Stimulated activated CD8-positive, alpha-beta memory T cell treated with anti-CD3 and anti-CD28 coated beads, Interleukin-4, amount 100 ng/mL, for 1 hour (primary cell): ENCODE measurements at places on chromosomes 12 and 14.

GRCh38 chr12:19190292-19191031 is 60.9 kb downstream of the PLEKHA5 start:
- no peak for DNase-seq

- no peak for DNase-seq
These were observed 117.8 kb downstream of the TTC7B start for GRCh38 chr14:90698379-90698869.

DNA sequence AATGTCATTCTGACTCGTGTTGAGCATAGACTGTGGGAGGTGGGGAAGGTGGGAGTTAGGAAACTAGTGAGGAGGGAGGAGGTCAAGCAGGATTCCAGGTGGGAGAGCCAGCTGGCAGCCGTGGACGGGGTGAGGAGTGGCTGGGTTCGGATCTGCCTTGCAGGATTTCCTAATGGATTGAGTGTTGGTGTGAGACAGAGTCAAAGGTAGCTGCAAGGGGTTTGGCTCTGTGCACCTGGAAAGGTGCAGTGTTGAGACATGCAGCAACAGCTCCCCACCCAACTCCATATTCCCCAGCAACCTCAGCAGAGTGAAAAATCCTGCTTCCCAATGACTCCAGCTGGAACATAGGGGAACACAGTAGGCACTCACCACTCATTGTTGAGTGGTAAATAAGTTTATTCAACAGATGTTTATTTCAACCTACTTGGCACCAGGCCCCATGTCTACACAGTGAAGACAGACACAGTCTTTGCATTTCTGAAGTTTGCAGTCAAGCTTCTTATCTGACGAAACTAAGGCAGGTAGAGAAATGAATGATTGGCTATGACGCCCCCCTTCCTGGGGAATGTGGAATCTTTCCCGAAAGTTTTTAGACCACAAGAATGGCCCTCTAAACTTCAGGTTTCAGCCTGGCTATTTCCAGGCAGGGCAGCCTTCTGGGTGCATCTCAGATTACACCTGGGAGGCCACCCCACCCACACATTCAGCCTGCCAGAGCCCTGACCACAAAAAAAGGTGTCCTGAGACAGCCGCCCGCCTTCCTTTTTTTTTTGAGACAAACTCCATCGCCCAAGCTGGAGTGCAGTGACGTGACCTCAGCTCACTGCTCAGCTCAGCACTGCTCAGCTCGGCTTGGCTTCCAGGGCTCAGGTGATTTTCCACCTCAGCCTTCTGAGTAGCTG is 37.9 kb upstream of the PLEKHG6 start:
- DNase-seq: no peak

- DNase-seq: no peak
These were observed 81.2 kb downstream of the PITPNM2 start for GRCh38 chr12:123069436-123070266.

- no peak for DNase-seq
These were observed 1.6 kb downstream of the NXPH4 start for GRCh38 chr12:57218030-57218853.

DNA sequence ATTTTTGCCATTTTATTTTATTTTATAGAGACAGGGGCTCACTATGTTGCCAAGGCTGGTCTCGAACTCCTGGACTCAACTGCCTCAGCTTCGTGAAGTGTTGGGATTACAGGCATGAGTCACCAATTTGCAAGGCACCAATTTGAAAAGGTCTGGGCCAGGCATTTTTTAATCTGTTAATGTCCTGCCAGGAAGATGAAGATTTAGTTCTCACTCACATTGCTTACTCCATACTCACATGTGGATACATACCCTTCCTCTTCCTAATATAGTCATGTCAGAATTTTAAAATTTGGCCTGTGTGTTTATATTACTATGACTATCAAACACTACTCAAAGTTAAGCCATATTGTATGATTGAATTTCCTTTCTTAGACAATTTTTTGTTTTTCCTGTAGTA is 15.3 kb upstream of the EML1 start:
- no peak for DNase-seq

- no peak for DNase-seq
These were observed 319.1 kb downstream of the ZFP36L1 start for GRCh38 chr14:68473794-68474193.

DNA sequence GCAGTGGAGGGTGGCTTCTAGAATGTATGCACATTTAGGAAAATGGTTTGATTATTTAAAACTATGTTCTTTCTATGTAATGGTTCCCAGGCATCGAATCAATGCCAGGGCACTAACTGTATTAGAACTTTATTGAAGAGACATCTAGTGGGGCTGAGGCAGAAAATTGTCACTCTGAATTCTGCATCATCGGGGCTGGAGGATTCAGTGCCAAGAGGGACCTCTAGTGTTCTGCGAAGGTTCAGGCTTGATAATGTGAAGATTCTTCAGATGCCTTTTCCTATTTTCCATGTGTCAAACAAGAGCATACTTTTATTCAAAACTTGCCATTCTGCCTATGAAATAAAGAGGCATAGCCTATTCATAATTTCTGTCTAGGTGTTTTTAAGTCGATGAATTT is 146.3 kb downstream of the CAND1 start:
- no peak for DNase-seq

DNA sequence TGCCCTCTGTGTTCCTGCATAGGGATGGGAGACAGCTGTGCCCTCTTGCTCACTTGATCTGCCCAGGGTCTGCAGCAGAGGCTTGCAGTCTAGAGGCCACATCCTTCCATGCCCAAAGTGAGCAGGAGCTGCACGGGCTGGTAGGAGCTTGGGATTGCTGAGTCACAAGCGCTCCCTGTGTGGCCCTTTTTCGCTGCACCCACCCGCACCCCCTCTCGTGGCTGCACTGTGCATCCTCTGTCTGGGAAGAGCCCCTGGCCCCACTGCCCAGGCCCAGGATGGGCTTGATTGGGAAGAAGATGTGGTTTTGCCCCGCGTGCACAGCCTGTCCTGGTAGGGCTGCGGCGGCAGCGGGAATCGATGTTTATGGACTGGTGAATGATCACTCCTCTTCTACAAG is 192.4 kb downstream of the TSPAN9 start:
- DNase-seq: no peak

GRCh38 chr12:5567016-5567725 is 135.3 kb downstream of the NTF3 start:
- no peak for DNase-seq

- no peak for DNase-seq
These were observed 3.5 kb upstream of the ASB8 start for GRCh38 chr12:48160807-48161206.

GRCh38 chr14:105737504-105738246 is 211.3 kb downstream of the TMEM121 start:
- no peak for DNase-seq

DNA sequence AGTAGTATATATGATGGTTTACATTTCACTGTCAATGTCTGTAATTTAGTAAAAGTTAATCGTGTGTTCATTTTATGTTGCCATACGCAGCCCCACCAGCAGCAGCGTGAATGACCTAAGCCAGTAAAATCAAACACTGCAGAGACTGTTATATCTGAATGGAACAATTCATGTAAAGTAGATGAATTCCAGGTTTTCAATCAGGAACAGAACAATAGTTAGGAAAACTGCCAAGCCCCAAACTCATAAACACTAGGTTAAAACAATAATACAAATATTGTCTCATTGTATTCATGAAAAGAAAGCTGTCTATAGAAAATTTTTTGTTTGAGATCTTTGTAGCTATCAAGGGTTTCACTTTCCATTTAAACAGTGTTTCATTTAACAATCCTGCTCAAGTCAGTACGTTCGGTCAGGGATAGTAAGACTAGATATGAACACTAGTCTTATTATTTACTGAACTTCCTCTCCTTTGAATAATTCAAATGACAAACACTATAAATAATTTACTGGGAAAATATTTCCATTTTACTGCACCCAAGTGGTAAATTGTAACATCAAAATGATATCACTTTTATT is 256.8 kb upstream of the FLRT2 start:
- no peak for DNase-seq

GRCh38 chr12:116071555-116072230 is 205.8 kb downstream of the MED13L start:
- DNase-seq: no peak

- no peak for DNase-seq
These were observed 5.5 kb downstream of the DUSP6 start for GRCh38 chr12:89346741-89347324.

DNA sequence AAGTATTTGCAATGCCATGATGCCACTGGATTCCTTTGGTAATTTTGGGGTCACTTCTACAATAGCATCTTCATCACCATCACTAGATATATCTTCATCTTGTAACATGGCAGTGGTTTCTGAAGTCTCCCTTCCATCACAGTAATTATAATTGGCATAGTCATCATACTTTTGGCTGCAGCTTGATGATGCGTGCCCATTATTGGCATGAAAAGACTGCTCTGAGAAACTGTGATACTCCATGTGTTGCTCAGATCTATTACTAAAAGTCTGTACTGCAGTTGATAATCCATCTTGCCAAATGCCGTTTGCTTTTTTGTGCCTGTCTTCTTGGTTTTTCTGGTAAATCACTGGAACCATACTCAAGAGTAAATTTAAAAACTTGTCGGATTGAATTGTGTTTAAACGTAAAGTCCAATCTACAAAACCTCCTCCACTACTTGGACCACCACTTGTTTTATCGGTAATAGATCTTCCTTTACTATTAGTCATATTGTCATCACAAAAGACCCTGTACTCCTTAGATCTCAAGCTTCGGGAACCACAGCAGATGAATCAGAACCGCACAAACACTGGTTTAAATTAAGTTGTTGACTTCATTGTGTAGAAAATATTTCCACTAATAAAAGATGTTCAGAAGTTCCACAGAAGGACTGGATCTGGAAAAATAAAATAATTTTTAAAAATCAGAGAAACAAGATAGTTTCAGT is 29.9 kb downstream of the SLC41A2 start:
- no peak for DNase-seq

DNA sequence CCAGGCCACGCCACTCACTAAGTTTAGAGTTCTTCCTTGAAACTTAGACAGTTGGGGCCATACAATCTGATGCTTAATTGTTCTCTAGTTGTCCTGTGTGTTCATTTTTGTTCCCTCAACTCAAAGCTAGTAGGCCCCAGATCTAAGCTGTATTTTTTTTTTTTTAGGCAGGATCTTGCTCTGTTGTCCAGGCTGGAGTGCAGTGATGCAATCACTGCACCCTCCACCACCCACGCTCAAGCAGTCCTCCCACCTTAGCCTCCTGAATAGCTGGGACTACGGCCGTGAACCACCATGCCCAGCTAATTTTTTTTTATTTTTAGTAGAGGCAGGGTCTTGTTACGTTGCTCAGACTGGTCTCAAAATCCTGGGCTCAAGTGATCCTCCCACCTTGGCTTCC is 7.5 kb downstream of the TNFRSF1A start:
- DNase-seq: no peak

- no peak for DNase-seq
These were observed 59.1 kb upstream of the MED13L start for GRCh38 chr12:116336542-116337065.

- no peak for DNase-seq
These were observed 20.0 kb downstream of the ZFP36L1 start for GRCh38 chr14:68772761-68773381.

DNA sequence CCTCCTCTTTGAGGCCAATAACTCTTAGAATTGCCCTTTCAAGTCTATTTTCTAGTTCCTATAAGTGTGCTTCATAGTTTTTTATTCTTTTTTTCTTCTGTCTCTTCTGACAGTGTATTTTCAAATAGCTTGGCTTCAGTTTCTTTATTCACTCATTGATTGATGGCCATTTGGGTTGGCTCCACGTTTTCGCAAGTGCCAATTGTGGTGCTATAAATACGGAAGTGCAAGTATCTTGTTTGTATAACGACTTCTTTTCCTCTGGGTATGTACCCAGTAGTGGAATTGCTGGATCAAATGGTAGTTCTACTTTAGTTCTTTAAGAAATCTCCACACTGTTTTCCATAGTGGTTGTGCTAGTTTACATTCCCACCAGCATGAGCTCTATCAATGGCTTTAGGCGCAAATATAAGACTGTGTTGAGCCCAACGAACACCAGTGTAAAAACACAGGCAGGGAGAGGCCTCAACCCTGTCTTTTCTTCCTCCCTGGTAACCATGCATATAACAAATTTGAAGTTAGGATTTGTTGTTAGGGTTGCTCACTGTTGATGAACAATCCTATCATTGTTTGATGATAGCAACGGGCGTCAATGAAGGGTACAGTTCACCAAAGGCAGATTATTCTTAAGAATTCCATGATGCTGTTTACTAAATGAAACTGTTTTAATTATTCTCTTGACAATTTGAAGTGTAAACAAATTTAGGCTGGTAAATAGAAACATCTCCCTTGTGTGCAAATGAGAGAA is 13.3 kb upstream of the LMNTD1 start:
- no peak for DNase-seq
